ENCODE measurements at places on chromosomes 1 and 21. TPM values are rescaled to one million over a fixed set of nuclear protein-coding genes. Genes with fewer than 3 reads are reported as not detected.
A peak's percentile ranks its signal among the peaks of the same experiment; 100 is the strongest.

DNA sequence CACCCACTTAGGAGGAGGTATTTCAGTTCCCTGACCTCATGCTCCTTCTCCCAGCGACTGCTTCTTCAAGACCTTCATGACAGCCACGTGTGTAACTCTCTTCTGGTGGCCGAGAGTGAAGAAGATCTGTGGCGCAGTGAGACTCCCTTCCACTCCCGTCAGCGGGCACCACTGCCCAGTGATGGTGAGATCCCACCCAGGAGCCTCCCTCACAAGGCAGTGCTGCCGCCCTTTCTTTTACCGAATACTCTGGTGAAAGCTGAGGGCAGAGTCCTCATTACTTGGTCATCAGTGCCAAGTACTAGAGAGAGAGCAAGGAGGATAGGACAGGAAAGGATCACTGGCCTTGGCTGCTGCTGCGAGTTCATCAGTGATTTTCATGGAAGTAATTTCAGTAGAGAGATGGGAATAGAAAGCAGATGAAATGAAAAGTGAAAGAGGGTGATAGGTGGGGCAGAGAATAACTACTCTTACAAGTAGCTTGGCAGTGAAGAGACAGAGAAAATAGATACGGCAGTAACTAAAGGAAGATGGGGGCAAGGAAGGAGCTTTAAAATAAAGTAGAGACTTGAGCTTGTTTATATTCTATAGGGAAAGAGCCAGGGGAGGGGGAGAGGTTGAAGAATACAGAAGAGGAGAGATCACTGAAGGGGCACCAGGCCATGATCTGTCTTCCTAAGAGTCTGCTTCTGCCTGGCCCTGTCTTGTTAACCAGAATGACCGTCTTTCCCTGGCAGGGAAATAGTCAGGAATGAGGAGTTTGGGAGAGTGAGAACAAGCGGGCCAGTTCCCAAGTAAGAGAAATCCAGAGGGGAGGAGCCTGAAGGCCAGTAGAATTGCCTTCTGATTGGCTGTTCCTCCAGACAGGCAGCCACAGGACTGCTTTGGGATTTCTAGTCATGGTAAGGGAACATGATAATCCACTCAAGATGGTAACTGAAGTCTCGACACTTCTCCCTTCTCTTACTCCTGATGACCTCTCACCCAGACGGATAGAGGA is 18.3 kb downstream of the HYI start:
- ATAC-seq = peak; percentile 93
- H3K4me3 ChIP-seq = no peak overlapping the region
- peaks cover 97% of the 10 kb centered on the region for H3K36me3 ChIP-seq
- no peaks in the 10 kb centered on the region for H3K27me3 ChIP-seq
- peaks cover 23% of the 10 kb centered on the region for H3K4me1 ChIP-seq

DNA sequence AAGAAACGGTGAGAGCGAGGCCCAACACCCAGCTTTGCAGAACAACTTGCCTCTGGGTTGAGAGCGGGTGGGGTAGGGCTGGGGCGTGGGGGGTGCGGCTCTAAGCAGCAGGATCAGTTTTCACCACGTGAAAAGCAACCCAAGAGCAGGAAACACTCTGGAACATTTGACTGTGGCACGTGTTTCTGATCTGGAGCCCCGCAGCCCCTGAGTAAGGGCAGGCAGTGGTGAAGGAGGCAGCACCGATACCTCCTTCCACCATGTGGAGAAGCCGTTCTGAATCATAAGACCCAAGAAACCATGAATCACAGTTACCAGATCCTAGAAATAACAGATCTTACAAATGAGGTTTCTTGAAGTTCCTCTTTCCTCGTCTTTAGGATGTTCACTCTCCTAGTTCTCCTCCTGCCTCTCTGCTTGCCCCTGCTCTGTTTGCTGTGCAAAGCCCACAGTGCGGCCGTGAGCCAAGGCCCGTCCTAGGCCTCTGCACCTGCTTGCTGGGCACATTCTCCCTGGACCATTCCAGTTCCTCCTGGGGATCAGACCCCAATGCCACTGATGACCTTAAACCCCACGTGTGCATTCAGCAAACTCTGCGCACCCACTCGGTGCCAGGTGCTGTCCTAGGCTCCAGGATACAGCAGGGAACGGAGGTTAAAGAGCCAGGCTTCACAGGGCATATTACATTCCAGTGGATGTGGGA is 31.9 kb downstream of the SLC1A7 start:
- no peaks in the 10 kb centered on the region for H3K27me3 ChIP-seq
- ATAC-seq = peak; percentile 21
- no peak overlapping the region for H3K4me3 ChIP-seq
- no peaks in the 10 kb centered on the region for H3K4me1 ChIP-seq
- H3K36me3 ChIP-seq = no peaks in the 10 kb centered on the region

The SASS6 gene
- total RNA-seq = 2.9 TPM

- peaks cover 12% of the 10 kb centered on the region for H3K4me1 ChIP-seq
- H3K27ac ChIP-seq = no peak overlapping the region
- no peak overlapping the region for H3K4me3 ChIP-seq
Observed at GRCh38 chr1:91120936-91121335, 99.1 kb upstream of the ZNF644 start.

DNA sequence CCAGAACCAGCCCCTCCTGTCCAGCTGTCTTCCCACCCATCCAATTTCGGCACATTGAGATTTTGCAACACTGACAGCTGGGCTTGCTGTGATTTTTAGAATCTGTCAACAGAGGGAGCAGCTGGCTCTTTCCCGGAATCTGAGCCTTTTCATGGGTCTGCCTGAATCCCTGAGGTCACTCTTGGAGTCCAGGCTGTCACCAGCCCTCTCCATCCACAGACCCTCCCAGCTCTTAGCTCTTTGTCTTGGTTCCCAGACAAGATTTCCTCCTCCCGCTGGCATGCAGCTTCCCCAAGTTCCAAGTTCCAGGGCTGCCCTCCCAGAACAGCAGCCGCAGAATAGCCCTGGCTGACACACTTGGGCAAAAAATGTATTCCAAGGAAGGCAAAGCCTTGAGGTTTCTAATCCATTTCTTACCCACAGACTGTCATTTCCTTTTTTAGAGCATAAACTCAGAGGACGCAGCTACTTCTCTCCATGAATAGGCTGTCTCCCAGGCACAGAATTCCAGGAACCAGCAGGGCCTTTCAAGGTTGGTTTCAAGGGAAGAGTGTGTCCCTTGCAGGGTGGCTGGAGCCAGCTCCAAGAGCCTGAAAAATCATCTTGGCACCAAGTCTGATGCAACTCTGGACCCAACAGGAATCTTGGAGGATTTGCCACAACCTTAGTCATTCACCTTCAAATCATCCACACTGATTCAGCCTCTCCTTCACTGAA is 7.1 kb upstream of the TMEM61 start:
- H3K27ac ChIP-seq = peak overlapping the region; percentile 72
- peak; percentile 83 for ATAC-seq
- peaks cover 17% of the 10 kb centered on the region for H3K4me1 ChIP-seq
- no peak overlapping the region for H3K4me3 ChIP-seq
- no peaks in the 10 kb centered on the region for H3K36me3 ChIP-seq
- peaks cover under 1% of the 10 kb centered on the region for H3K27me3 ChIP-seq

- H3K27me3 ChIP-seq = peaks cover 7% of the 10 kb centered on the region
- peak overlapping the region; percentile 45 for H3K4me3 ChIP-seq
- H3K27ac ChIP-seq = peak overlapping the region; percentile 78
Observed at GRCh38 chr1:158998781-158999161, 10.9 kb upstream of the IFI16 start.

GRCh38 chr1:3003941-3004270 is 17.4 kb upstream of the ACTRT2 start:
- H3K4me3 ChIP-seq = no peak overlapping the region
- no peak overlapping the region for H3K27ac ChIP-seq
- H3K4me1 ChIP-seq = no peaks in the 10 kb centered on the region
- H3K36me3 ChIP-seq = no peaks in the 10 kb centered on the region

The LRRC53 gene
- not detected for total RNA-seq

The CZIB gene
- total RNA-seq = 84.0 TPM

- H3K27me3 ChIP-seq = no peaks in the 10 kb centered on the region
- H3K4me1 ChIP-seq = peaks cover 4% of the 10 kb centered on the region
- H3K27ac ChIP-seq = peak overlapping the region; percentile 12
- no peak for ATAC-seq
- H3K4me3 ChIP-seq = no peak overlapping the region
Observed at GRCh38 chr1:93576746-93577145, 104.9 kb downstream of the BCAR3 start.

GRCh38 chr21:30408782-30409494 is 13.1 kb downstream of the KRTAP13-1 start:
- no peaks in the 10 kb centered on the region for H3K4me1 ChIP-seq
- no peak overlapping the region for H3K27ac ChIP-seq
- no peak overlapping the region for H3K4me3 ChIP-seq
- no peak for ATAC-seq

GRCh38 chr1:243962541-243962940 is 88.5 kb upstream of the ZBTB18 start:
- ATAC-seq = no peak
- peaks cover 18% of the 10 kb centered on the region for H3K27me3 ChIP-seq
- no peaks in the 10 kb centered on the region for H3K4me1 ChIP-seq
- H3K4me3 ChIP-seq = no peak overlapping the region

DNA sequence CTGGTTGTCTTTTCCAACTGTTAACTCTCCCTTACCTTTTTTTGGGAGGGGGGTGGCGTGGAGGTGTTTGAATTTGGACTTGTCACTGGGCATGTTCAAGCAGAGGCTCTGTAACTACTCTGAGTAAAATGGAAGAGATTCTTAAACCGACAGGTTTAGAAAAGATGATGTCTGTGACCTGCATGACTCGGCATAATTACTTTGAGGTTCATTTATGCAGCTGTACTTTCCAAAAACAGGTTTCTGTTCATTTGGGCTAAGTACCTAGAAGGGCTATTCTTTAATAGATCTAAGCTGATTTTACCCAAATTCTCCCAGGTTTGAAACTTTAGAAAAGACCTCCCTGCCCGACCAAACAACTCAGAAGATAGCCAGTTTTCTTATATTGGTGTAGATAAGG is 80.3 kb downstream of the SLC35A3 start:
- no peak for ATAC-seq
- H3K36me3 ChIP-seq = peaks cover 4% of the 10 kb centered on the region
- no peak overlapping the region for H3K27ac ChIP-seq
- H3K27me3 ChIP-seq = no peaks in the 10 kb centered on the region

- no peak for ATAC-seq
- peak overlapping the region; percentile 69 for H3K27ac ChIP-seq
- H3K4me1 ChIP-seq = no peaks in the 10 kb centered on the region
- H3K27me3 ChIP-seq = no peaks in the 10 kb centered on the region
- peaks cover 94% of the 10 kb centered on the region for H3K36me3 ChIP-seq
Observed at GRCh38 chr21:46124926-46125845, 27.3 kb downstream of the COL6A2 start.

DNA sequence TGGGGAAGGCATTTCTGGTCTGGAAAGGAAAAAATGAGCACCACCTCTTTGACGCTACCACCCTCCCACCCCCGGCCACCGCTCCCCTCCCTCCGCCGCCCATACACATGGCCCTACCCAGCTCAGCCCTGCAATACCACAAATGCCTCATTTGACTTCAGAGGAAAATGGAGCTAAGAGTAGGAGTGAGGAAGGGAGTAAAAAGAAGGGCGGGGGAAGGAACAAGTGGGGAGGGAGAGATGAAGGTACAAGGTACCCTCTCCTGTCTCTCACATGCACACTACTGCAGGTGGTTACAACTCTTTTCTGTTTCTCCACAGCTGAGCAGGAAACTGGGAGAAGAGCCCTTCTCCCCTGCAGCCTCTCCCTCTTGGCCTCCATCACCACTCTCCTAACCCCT is 7.1 kb downstream of the SYT2 start:
- H3K27ac ChIP-seq = no peak overlapping the region
- no peak for ATAC-seq
- H3K4me1 ChIP-seq = no peaks in the 10 kb centered on the region

- H3K27me3 ChIP-seq = no peaks in the 10 kb centered on the region
- H3K27ac ChIP-seq = no peak overlapping the region
- no peaks in the 10 kb centered on the region for H3K36me3 ChIP-seq
- ATAC-seq = no peak
- H3K4me1 ChIP-seq = no peaks in the 10 kb centered on the region
Observed at GRCh38 chr1:197213193-197213592, 54.9 kb upstream of the CRB1 start.

DNA sequence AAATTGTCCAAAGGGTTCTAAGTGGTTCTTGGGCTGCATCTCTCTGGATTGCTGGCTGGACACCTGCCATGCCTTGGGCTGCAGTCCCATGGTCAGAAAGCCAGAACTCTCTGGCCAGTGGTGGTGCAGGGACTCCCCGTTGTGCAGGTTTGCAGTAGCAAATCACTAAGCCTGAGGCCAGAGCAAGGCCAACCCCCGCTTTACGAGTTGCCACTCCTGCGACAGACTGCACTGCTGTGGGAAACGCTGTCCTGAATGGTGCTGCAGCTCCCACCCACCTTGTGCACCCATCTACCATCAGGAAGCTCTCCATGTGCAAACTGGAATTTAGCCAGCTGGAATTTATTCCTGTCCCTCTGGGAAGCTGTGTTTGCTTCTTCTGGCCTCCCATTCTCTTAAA is 45.7 kb downstream of the LHX4 start:
- H3K4me1 ChIP-seq = no peaks in the 10 kb centered on the region
- ATAC-seq = no peak
- no peaks in the 10 kb centered on the region for H3K27me3 ChIP-seq

The GPR25 gene
- total RNA-seq = not detected

DNA sequence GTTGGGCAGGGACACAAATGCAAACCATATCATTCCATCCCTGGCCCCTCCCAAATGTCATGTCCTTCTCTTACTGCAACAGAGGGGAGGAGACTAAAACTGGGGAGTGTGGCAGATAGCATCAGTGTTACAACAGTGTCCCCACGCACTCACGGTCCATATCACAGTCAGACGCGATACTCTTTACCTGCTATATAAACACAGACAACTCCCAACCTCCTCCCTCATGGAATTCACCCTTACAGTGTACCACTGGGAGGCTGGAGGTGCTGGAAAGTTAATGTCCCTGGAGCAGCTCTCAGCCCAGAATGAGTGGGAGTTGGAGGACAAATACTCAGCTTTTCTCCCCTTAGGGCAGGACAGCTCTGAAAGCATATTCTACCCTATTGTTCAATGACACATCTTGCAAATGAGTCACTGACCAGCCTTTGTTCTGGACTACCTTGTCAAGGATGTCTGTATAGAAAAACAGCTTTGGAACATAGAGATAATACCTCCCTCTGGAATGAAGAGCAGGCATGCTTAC is 445.9 kb downstream of the SETD4 start:
- no peak overlapping the region for H3K27ac ChIP-seq
- peaks cover 6% of the 10 kb centered on the region for H3K27me3 ChIP-seq
- H3K4me1 ChIP-seq = no peaks in the 10 kb centered on the region

GRCh38 chr1:198861636-198862035 is 222.8 kb downstream of the PTPRC start:
- no peaks in the 10 kb centered on the region for H3K27me3 ChIP-seq
- H3K27ac ChIP-seq = no peak overlapping the region
- no peak for ATAC-seq
- H3K4me1 ChIP-seq = no peaks in the 10 kb centered on the region

- H3K4me3 ChIP-seq = no peak overlapping the region
- no peaks in the 10 kb centered on the region for H3K27me3 ChIP-seq
- no peak for ATAC-seq
- no peaks in the 10 kb centered on the region for H3K4me1 ChIP-seq
- no peak overlapping the region for H3K27ac ChIP-seq
Observed at GRCh38 chr1:185486346-185486745, 169.3 kb upstream of the IVNS1ABP start.

GRCh38 chr1:218409946-218410510 is 64.9 kb downstream of the TGFB2 start:
- H3K4me3 ChIP-seq = no peak overlapping the region
- H3K27me3 ChIP-seq = no peaks in the 10 kb centered on the region
- ATAC-seq = no peak
- no peaks in the 10 kb centered on the region for H3K4me1 ChIP-seq
- H3K27ac ChIP-seq = no peak overlapping the region

GRCh38 chr1:64875101-64875500 is 91.2 kb downstream of the JAK1 start:
- no peak for ATAC-seq
- H3K27me3 ChIP-seq = no peaks in the 10 kb centered on the region
- H3K27ac ChIP-seq = no peak overlapping the region
- H3K36me3 ChIP-seq = no peaks in the 10 kb centered on the region
